ENCODE measurements at places on chromosomes 3 and 15. TPM values are rescaled to one million over a fixed set of nuclear protein-coding genes. Genes with fewer than 3 reads are reported as not detected.

CDHR4 gene
- 0.54 TPM for total RNA-seq

DNA sequence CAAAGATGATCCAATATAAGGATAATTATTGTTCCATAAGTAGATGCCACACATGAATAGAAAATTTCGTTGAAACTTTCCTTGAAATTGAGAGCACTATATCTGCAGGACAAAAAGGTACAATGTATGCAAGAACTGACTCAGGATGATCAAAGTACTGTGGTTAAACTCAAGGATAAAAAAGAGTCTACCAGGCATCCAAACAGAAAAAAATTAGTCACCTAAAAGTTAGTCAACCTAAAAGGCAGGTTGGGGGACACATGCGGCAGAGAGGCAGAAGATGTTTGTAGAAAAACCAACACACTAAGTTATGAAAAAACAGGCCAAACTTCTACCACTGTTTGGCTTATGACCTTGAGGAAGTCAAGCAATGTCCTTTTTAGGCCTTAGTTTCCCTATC, 68.7 kb downstream of the GSK3B start:
- no peak overlapping the region for H3K4me3 ChIP-seq
- no peak for DNase-seq
- H3K27me3 ChIP-seq, result no peaks in the 10 kb centered on the region
- H3K36me3 ChIP-seq, result no peaks in the 10 kb centered on the region
- no peak overlapping the region for H3K27ac ChIP-seq

- no peaks in the 10 kb centered on the region for H3K4me1 ChIP-seq
- no peak overlapping the region for H3K4me3 ChIP-seq
- H3K27me3 ChIP-seq, result no peaks in the 10 kb centered on the region
- DNase-seq, result no peak
- no peak overlapping the region for H3K27ac ChIP-seq
Observed at GRCh38 chr3:30084971-30085403, 521.4 kb upstream of the TGFBR2 start.

DNA sequence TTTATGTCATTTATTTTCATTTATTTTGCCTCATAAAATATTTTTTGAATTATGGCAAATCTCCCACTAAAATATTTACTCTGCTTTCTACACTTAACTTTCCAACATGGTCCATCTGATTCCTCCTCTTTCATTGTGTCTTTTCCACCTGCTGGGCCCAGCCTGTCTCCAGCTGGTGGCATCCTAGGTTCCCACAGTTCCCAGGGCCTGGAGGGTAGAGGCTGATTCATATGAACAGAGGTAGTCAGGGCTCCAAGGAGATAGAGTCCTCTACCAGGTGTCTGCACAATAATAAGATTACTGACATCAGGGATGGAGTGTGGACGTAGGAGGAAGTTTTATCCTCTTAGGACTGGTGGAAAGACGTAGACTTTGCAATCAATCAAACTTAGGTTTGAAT, 14.3 kb downstream of the ZBTB38 start:
- H3K4me1 ChIP-seq, result peaks cover 4% of the 10 kb centered on the region
- no peak overlapping the region for H3K4me3 ChIP-seq
- no peaks in the 10 kb centered on the region for H3K27me3 ChIP-seq
- H3K36me3 ChIP-seq, result no peaks in the 10 kb centered on the region
- no peak overlapping the region for H3K27ac ChIP-seq

DNA sequence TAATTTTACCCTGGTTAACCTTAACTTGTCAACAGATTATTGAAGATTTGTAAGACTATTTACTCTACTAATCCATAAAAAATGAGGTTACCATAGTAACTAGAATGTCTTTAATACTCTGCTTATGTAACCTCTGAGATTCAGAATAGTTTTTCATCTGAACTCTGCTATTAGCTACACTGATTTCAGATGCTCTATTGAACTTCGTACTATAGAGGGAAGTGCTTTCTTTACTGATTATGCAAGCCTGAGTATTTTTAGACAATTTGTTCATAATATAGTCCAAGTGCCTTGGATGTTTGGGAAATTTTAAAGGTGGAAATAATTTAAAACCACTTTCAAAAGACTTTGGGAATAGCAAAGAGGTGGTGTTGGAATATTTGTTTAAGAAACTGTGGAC, 107.9 kb upstream of the GBE1 start:
- no peaks in the 10 kb centered on the region for H3K27me3 ChIP-seq
- no peak overlapping the region for H3K27ac ChIP-seq
- H3K4me3 ChIP-seq, result no peak overlapping the region
- no peak for DNase-seq
- H3K4me1 ChIP-seq, result no peaks in the 10 kb centered on the region

GRCh38 chr3:9230596-9230995, 18.9 kb downstream of the SRGAP3 start:
- H3K4me1 ChIP-seq, result no peaks in the 10 kb centered on the region
- no peaks in the 10 kb centered on the region for H3K36me3 ChIP-seq
- no peak overlapping the region for H3K27ac ChIP-seq

DNA sequence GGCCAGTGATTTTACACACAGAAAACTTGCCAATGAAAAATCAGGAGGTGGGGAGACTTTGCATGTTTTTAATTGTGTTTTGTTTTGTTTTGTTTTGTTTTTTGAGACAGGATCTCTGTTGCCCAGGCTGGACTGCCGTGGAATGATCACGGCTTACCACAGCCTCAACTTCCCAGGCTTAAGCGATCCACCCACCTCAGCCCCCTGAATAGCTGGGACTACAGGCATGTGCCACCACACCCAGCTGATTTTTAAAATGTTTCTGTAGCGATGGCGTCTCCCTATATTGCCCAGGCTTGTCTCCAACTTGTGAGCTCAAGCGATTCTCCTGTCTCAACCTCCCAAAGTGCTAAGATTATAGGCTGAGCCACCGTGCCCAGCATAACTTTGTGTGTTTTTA, 46.0 kb downstream of the MEIS2 start:
- H3K36me3 ChIP-seq, result peaks cover 3% of the 10 kb centered on the region
- no peak overlapping the region for H3K27ac ChIP-seq
- no peak for DNase-seq
- no peak overlapping the region for H3K4me3 ChIP-seq

SNURF gene
- 19.1 TPM for total RNA-seq

DNA sequence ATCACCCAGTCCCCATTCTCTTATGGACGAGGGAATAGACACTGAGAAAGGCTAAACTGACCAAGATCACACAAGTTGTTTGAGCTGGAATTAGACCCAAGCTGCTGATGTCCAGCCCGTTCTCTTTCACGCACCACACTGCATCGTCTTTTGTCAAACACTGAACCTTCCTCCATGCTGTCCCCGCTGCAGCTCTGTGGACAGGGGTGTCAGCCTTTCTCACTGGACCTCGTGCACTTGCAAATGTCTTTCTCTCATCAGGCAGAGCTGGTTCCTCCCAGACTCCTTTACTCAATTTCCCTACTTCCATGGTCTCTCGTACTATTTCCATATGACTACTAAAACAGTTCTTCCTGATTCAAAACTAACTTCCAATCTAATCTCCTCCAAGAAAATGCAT, 161.6 kb downstream of the MEIS2 start:
- H3K36me3 ChIP-seq, result no peaks in the 10 kb centered on the region
- H3K27me3 ChIP-seq, result no peaks in the 10 kb centered on the region
- no peaks in the 10 kb centered on the region for H3K4me1 ChIP-seq
- H3K27ac ChIP-seq, result no peak overlapping the region
- DNase-seq, result no peak
- no peak overlapping the region for H3K4me3 ChIP-seq

SH2D7 gene
- total RNA-seq, result not detected

SLC6A1 gene
- 2.1 TPM for total RNA-seq

GRCh38 chr15:25512957-25513356, 74.1 kb upstream of the UBE3A start:
- no peak for DNase-seq
- no peaks in the 10 kb centered on the region for H3K36me3 ChIP-seq
- no peak overlapping the region for H3K4me3 ChIP-seq
- H3K27me3 ChIP-seq, result no peaks in the 10 kb centered on the region

DNA sequence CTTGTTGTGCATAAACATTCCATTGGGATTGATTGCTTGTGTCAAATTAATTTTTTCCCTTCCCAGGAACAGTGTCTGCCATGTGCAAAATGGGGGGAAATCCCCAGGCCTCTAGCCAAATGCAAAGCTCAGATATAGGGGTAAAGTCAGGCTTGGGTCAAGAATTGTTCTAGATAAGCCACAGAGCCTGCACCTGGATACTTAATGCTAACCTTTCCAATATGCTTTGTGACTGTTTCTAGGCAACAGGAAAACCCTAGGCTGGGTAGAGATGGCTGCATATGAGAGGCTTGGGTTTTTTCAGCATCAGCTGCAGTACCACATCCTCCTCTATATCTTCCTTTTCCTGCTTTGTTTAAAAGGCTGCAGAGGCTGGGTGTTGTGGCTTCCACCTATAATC, 61.9 kb upstream of the ROPN1 start:
- H3K27me3 ChIP-seq, result no peaks in the 10 kb centered on the region
- H3K36me3 ChIP-seq, result no peaks in the 10 kb centered on the region
- H3K27ac ChIP-seq, result no peak overlapping the region
- no peak overlapping the region for H3K4me3 ChIP-seq

DNA sequence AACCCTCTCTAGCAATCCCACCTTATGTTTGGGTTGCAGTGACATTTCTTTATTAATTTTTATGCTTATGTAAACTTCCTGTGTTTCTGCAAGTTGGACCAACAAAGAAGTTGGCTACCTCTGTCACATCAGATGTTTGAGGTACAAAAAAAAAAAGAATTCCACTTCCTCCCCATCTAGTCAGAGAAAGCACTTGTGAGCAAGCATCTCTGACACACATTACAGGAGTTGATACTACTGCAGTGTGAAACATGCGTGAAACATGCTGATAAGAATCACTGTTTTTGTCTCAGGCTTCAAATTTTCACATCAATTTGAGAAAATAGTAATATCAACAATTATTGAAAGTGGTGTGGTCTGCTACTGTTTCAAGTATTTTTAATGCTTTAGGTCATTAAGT, 1.3 kb downstream of the SCAANT1 start:
- H3K36me3 ChIP-seq, result no peaks in the 10 kb centered on the region
- no peak for DNase-seq

DNA sequence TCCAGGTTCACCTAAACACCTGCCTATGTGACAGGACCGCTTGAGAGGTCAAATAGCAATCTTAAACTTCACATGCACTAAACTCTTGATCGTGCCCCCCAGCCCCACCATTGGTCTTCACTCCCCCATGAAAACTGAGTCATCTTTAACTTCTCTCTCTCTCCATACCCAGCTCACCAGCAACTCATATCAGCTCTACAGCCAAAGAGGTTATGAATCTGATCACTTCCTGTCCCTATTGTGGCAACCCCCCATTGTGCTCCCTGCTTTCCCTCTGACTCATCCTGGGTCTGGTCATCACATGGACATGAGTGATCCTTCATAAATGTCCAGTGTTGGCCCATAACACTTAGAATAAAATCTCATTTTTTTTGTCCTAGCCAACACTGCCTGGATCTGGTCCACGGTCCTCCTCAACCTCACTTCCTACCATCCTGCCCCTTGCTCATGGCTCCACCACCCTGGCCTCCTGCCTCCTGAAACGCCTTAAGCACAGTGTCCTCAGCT, 103.4 kb upstream of the HACD2 start:
- H3K36me3 ChIP-seq, result peaks cover 41% of the 10 kb centered on the region
- no peaks in the 10 kb centered on the region for H3K4me1 ChIP-seq
- no peak for DNase-seq

DNA sequence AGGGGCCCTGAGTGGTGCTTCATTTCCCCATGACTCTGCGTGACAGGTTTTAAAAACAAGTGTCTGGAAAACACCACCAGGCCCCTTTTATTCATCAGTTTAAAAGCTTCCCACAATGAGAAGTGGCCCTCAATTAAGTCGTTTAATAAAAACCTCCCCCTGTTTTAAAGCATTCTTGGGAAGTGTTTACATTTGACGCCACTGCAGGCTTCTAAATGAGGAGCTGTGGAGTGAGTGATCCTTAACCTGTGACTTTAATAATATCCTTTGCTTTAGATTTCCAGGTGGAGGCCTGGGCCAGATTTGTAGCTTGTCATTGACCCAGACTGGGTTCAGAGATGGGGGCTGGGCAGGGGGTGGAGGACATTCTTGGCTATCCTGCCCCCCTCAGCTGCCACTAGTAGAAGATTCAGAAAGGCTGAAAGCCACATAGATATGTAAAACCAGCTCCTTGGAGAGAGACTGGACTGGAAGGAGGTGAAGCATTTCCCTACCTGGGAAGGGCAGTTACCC, 11.3 kb downstream of the CGNL1 start:
- peaks cover 41% of the 10 kb centered on the region for H3K4me1 ChIP-seq
- H3K4me3 ChIP-seq, result no peak overlapping the region
- H3K27me3 ChIP-seq, result no peaks in the 10 kb centered on the region
- peaks cover 7% of the 10 kb centered on the region for H3K36me3 ChIP-seq

DNA sequence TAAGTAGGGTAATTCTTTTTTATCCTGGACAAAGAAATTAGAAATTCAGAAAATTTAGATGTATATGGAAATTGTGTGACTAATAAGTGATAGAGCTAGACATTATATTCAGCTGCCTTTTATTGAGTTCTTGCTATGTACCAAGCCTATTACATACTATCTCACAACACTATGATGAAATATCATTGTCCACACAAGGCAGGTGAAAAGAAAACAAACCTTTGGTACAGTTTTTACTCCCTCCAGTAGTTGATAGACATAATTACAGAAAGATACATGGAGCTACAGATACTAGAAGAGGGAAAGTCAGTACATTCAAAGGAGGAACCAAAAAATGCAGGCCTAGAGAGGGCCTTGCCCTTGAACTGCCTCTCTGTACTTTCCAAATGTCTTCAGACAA, 4.8 kb downstream of the IQCH start:
- no peaks in the 10 kb centered on the region for H3K27me3 ChIP-seq
- H3K4me1 ChIP-seq, result no peaks in the 10 kb centered on the region
- DNase-seq, result no peak

GRCh38 chr15:63453186-63453905, 51.0 kb upstream of the USP3 start:
- no peak for DNase-seq
- H3K4me1 ChIP-seq, result no peaks in the 10 kb centered on the region
- H3K4me3 ChIP-seq, result no peak overlapping the region
- H3K27me3 ChIP-seq, result no peaks in the 10 kb centered on the region
- H3K27ac ChIP-seq, result no peak overlapping the region

DNA sequence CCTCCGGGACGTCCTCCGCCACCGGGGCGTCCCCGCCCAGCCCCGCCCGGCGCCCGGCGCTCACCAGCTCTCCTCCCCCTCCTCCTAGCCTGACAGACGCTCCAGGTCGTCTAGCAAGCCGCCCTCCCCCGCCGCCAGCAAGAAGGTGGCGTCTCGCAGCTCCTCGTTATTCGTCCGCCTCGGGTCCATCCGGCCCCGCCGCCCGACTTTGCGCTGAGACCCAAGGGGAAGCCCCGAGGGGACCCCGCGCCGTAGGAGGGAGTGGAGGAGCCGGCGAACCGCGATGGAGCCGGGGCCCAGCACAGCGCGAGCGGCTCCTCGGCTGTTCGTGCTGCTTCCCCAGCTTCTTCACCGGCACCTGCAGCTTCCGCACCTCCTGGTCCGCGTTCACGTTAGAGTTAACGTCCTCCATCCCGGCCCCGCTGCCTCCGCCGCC, 26.3 kb upstream of the MTHFS start:
- no peaks in the 10 kb centered on the region for H3K36me3 ChIP-seq
- peak overlapping the region; percentile 97 for H3K27ac ChIP-seq
- peak; percentile 87 for DNase-seq
- peak overlapping the region; percentile 85 for H3K4me3 ChIP-seq

ATP6V1A gene
- total RNA-seq, result 172 TPM

- peak overlapping the region; percentile 69 for H3K27ac ChIP-seq
- no peak for DNase-seq
- H3K36me3 ChIP-seq, result no peaks in the 10 kb centered on the region
- peak overlapping the region; percentile 70 for H3K4me3 ChIP-seq
Observed at GRCh38 chr15:22981051-22981840, 1.1 kb upstream of the CYFIP1 start.

Measured in kidney (tissue), 22 donors.